ENCODE measurements at places on chromosomes 1 and 21.

DNA sequence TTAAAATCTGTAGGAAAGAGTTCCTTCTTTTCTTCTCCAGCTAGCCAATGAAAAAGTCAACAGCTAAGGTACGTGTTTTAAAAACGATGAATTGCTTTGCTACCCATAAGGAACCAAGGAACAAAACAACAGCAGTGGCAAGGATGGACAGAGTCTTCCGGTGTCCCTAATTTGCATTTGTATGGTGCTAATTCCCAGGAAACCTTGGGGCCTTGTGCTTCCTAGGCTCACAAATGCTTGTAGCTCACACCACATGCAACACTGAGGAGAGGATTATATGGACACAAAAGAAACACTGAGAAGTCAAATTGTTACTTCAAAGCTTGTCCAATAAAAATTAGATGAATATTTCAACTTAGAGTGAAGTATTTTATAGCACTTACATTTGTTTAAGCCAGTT, 1.8 kb upstream of the PGBD5 start:
- no peak for DNase-seq

DNA sequence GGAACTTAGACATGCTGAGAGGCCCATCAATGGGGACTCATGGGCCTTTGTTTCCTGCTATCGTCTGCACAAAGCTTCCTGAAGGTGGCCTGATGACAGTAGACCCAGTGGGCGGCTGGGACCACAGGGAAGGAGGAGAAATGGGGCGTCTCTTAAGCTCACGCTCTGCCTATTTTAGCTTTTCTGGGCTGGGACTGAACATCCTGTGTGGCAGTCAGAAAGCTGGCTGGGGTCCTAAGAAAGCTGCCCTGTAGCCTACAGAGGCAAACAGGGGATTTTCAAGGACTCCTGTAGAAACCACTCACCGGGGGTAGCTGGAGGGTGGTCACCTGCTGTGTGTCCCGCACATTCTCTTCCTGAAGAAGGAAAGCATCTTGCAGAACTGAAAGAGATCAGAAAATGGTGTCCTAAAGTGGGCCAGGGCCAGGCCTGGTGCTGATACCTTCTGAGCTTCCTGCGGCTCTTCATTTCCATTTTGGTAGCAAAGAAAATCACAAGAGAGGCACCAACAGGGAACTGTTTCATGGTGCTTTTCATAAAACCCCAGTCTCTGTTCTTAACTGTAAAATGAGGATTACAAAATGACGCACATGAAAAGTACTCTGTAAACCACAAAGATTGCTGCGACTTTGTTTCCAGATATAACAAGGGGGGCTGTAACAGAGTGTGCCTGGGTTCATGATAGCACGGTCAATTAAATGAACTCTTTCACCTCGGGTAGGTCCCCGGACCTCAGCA, 8.6 kb downstream of the ZNF496 start:
- no peak for DNase-seq

GRCh38 chr1:165050246-165050645, 306.3 kb downstream of the LMX1A start:
- DNase-seq = no peak

DNA sequence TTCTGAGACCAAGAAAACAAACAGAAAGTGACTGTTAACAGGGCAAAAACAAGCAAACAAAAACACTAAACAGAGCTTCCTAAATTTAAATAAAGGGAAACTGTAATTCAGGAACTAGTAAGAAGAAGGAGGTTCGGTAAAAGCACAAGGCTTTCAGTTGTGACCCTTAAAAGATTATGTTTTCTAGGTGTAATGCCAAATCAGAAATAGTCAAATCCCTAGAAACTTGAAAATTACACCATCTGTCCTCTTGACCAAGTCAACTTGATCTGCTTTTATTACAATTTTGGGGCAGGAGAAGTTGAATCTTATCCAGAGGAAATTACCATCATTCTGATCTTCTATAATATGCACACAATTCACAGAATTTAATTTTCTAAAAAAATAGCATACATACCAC, 754.0 kb upstream of the ADGRL4 start:
- no peak for DNase-seq

- no peak for DNase-seq
These were observed 205.9 kb downstream of the DSCAM start for GRCh38 chr21:40641042-40641441.

- DNase-seq = no peak
These were observed 3.1 kb upstream of the MAD2L2 start for GRCh38 chr1:11684070-11684469.

DNA sequence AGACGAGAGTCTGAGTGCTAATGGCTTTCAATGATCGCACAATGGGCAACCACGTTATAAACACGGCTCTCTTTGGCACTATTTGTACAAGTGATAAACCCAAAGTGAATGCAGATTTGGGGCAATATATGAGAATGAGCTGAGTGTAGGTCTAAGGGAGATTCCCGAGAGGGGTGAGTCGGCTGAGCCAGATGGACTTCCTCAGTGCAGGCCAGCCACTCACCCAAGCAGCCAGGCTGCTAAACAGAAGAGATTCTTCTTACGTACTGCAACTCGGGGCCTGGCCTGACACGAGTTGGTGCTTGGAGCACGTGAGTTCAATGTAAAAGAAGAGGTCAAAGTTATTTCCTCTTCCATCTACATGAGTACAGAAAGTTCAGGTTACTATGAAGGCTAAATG, 6.2 kb upstream of the MIXL1 start:
- no peak for DNase-seq

DNA sequence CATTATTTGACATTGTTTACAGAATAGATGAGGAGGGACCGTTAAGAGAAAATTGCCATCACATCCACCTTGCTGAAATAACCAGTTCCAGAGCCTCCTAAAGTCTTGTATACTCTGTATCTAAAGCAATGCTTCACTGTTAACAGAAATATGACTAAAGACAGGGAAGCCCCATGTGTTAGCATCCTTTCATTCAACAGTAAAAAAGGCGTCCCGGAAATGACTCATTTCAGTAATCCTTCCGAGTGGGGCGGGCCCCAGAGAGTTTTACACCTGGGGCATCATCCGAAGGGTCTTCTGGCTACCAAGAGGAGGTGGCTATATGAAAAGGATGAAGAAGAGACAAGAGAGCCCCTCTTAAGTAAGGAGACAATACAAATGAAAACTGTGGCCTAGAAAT, 227.2 kb downstream of the SLC45A1 start:
- DNase-seq = no peak

DNA sequence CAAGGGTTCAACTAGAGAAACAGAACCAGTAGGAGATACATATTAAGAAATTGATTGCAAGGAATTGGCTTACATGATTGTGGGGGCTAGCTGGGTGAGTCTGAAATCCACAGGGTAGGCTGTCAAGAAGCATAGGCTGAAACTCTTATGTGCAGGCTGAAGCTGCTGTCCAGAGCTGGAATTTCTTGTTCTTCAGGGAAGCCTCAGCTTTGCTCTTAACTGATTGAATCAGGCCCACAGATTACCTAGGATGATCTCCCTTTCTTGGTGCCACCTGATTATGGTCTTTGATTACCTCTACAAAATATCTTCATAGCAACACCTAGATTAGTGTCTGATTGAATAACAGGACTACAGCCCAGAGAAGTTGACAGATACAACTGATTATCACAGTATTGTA, 22.5 kb upstream of the FRRS1 start:
- DNase-seq = no peak

- DNase-seq = no peak
These were observed 161.0 kb downstream of the PLXNA2 start for GRCh38 chr1:208083016-208083714.

- no peak for DNase-seq
These were observed 97.5 kb upstream of the KCNE2 start for GRCh38 chr21:34266351-34266750.

DNA sequence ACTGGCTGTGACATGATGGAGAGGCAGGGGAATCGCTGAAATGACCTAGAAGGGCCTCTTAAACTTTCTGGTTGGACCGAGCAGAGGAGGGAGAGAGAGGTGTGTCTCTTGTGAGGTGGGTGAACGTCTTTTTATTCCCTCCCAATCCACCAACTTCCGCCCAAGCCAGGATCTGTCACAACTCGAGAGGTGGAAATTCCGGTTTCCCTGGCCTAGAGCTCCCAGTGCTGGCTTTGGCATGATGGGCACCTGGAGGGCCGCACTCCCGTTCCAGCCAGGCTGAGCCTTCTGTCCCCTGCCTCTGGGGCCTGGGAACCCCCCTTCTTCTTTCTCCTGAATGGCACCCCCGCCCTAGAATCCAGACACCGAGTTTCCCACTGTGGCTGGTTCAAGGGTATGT, at the start of gene SEMA4A:
SEMA4A (plus strand) TSS at position 224 of the 400 bp plus-strand sequence. CDS start 994 bp downstream, outside the sequence.
- DNase-seq = no peak

DNA sequence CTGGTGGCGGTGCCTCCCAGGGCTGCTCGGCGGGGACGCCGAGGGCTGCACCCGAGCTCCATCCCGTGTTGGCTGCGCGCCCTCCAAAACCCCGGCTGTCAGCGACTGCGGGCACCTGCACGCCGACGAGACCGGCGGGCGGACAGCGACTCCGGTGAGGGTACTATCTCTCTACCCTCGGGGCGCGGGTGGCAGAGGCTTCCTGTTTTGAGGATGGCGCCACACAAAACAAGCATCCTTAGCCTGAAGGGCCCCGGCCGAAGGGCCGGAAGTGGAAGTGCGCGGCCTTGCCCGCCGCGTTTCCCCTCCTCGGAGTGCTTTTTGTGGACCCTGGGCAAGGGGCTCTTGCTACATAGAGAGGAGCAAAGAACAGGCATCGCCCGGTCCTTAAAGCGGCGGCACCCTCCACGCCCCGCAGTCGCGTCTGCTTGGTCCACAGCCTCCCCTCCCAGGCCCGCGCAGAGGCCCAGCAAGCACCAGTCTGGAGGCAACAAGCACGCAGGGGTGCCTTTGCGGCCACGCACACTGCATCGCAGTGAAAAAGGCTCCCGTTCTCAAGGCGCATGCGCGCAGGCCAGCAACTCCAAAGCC, 561 bp upstream of the COQ8A start:
- peak; percentile 90 for DNase-seq

- no peak for DNase-seq
These were observed 146.5 kb downstream of the SLC45A1 start for GRCh38 chr1:8464377-8464776.

DNA sequence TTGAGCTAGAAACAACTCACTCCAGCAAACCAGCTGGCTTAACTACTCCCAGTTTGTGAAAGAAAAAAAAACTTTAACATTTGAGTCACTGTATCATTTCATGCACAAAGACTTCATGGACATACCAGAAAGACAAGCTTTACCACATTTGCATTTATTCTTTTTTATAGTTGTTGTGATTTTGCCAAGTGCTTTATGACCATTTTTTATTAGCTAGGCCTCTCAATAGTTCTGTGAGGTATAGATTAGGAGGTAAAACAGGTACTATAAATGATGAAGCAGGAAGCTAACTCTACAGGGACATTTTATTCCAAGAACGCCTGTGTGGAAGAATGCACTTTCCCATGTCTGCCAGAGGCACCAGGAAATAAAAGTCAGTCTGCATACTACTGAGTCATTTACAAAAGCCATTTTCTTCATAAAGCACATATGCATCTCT, 8.2 kb upstream of the DENND1B start:
- no peak for DNase-seq

DNA sequence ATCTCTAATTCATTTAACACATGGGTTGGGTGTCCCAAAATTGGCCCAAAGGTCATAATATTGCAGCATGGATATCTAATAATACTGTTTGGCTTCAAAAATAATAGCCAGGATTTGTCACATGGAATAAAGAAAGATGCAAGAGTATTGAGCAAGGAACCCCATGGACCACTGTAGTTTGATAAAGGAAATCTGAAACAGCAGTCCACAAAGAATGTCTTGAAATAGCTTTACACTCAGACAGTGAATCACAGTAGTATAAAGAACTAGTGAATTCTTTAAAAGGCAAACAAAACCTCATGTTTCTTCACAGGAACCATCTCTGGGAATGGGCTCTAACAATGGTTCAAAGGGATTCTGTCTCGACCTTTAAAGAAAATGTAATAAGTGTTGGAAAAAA, 576.1 kb upstream of the ZRANB2 start:
- no peak for DNase-seq

GRCh38 chr1:18320051-18320450, 160.7 kb upstream of the KLHDC7A start:
- DNase-seq = no peak

DNA sequence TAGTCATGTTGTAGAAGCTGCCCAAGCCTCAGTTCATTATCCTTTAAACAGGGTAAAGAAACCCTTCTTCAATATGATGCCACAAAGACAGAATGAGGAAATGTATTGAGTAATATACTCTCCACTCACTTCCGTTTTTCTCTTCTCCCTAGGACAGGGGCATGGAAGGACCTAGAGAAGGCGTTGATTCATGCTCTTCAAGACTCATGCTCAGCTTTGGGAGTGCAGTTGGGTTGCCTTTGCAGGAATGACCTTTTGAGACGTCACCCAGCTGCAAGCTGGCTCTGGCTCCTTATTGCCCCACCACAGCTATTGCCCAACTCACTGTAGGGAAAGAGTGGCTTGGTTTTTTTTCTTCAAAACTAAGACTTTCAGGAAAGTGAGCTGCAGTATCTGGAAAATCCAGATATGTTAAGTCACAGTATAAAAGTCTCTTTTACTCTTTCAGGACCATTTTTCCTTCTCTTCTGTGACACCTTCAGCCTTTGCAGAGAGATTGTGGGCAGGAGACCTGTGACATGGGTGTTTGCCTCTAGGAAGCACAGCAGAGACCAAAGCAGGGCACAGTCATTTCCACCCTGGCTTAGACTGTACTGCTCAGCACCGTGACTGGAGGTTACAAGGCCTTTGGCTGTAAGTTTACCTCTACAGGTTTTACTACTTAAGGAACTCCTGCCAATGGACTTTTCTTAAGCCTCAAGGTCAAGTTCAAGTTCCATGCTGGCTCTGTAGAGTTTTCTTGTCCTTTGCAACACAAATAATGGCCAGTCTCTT, 39.5 kb downstream of the XCL2 start:
- no peak for DNase-seq

DNA sequence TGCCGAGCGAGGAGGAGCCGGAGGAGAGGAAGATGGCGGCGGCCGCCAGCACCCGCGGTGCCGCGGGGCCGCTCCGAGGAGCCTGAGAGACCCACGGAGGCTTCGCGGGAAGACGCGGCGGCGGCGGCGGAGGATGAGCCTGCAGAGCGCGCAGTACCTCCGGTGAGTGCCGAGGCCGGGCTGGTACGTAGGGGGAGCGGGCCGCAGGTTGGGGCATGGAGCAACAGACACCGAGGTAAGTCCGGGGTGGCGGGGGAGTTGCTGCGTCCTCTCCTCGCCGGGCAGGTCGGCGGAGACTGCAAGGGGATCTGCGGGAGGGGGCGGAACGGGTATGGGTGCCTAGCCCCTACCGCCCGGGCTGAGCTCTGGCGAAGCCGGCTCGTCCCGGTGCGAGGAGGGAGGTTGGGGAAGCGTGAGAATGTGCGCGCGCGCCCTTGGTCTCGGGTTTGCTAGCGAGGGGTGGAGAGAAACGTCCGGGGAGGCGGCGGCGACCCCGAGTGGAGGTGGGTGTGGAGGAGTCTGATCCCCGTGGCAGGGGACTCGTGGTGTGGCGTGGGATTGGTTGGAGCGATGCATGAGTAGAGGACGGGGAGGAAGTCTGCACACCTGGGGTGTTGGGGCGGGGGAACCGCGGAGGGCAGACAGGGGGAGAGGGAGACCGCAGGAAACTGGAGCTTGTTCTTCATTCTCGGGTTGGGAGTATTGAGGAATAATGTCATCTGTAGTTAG, at the start of gene SMG7:
SMG7 (plus strand) TSS at position 12 of the 729 bp plus-strand sequence; CDS start at position 134, 122 bp downstream.
- peak; percentile 80 for DNase-seq

- DNase-seq = peak; percentile 59
These were observed 91.0 kb upstream of the KCNA3 start for GRCh38 chr1:110765640-110766335.

GRCh38 chr1:19643121-19643520, 990 bp upstream of the NBL1 start:
- DNase-seq = no peak
